ENCODE measurements at places on chromosomes 12 and 14.

- H3K4me1 ChIP-seq, result peaks cover 14% of the 10 kb centered on the region
- H3K27me3 ChIP-seq, result no peaks in the 10 kb centered on the region
These were observed 2.8 kb downstream of the CDK2AP1 start for GRCh38 chr12:123268850-123269249.

DNA sequence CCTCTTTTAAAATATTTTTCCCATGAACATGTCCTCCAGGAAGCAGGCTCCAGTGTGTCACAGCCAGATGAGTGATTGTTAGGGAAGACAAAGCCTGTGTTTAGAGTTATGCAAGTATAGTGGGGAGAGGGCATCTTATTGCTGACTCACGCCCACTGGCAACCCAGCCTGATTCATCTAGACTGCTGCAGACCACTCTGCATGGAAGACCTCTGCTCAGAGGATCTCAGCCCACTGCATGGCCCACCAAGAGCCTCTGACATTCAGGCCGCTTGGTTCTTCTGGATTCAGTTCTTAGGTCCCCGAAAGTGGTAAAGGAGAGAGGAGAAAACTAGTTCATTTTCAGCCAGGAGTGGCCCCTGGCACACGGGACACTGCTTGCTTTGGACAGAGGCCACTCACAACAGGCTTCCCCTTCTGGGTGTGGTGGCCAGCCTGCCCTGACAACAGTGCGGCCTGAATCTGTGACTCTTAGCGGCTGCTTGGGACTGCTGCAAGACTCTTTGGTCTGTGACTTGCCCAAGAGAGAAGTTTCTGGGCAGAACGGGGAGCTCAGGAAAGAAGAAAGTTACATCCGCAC is 266.3 kb downstream of the ZFP36L1 start:
- H3K27ac ChIP-seq, result no peak overlapping the region
- H3K36me3 ChIP-seq, result no peaks in the 10 kb centered on the region
- H3K27me3 ChIP-seq, result no peaks in the 10 kb centered on the region
- no peaks in the 10 kb centered on the region for H3K4me1 ChIP-seq

GRCh38 chr14:91841065-91841464 is 26.3 kb downstream of the TC2N start:
- no peaks in the 10 kb centered on the region for H3K36me3 ChIP-seq
- peaks cover 3% of the 10 kb centered on the region for H3K4me1 ChIP-seq
- H3K27me3 ChIP-seq, result peaks cover 5% of the 10 kb centered on the region
- no peak overlapping the region for H3K4me3 ChIP-seq
- DNase-seq, result no peak
- no peak overlapping the region for H3K27ac ChIP-seq

DNA sequence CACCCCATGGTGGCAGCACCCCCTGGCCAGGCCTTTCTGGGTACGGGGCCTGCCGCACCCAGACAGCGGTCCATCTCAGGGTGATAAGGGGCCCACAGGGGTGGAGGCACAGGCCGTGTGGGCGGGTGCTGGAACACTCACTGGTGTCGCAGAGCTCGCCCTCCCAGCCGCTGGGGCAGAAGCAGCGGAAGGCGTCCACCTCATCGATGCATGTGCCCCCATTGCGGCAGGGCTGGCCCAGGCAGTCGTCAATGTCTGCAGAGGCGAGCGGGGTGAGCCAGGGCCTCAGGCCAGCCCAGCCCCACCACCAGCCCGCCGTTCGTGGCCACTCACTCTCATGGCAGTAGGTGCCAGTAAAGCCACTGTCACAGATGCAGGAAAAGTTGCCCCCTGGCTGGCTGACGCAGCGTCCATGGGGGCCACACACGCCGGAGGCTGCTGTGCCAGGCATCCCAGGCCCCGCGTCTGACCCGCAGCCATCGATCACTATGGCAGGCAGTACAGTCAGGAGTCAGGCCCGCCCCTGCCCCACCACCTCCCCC is 19.9 kb downstream of the JAG2 start:
- H3K36me3 ChIP-seq, result no peaks in the 10 kb centered on the region
- H3K4me1 ChIP-seq, result no peaks in the 10 kb centered on the region
- no peak overlapping the region for H3K27ac ChIP-seq
- H3K4me3 ChIP-seq, result no peak overlapping the region

- H3K4me3 ChIP-seq, result no peak overlapping the region
- H3K27ac ChIP-seq, result no peak overlapping the region
- no peaks in the 10 kb centered on the region for H3K4me1 ChIP-seq
- DNase-seq, result no peak
- no peaks in the 10 kb centered on the region for H3K36me3 ChIP-seq
- peaks cover 29% of the 10 kb centered on the region for H3K27me3 ChIP-seq
These were observed 87.1 kb downstream of the SINHCAF start for GRCh38 chr12:31238764-31239387.

GRCh38 chr14:68928770-68929550 is 50.1 kb downstream of the ACTN1 start:
- DNase-seq, result no peak
- no peak overlapping the region for H3K4me3 ChIP-seq
- peaks cover 10% of the 10 kb centered on the region for H3K4me1 ChIP-seq
- no peaks in the 10 kb centered on the region for H3K36me3 ChIP-seq
- H3K27me3 ChIP-seq, result no peaks in the 10 kb centered on the region
- H3K27ac ChIP-seq, result no peak overlapping the region

- no peak for DNase-seq
- H3K36me3 ChIP-seq, result no peaks in the 10 kb centered on the region
- no peaks in the 10 kb centered on the region for H3K4me1 ChIP-seq
- H3K27me3 ChIP-seq, result no peaks in the 10 kb centered on the region
- no peak overlapping the region for H3K4me3 ChIP-seq
These were observed 146.2 kb upstream of the RFLNA start for GRCh38 chr12:124148481-124149273.

DNA sequence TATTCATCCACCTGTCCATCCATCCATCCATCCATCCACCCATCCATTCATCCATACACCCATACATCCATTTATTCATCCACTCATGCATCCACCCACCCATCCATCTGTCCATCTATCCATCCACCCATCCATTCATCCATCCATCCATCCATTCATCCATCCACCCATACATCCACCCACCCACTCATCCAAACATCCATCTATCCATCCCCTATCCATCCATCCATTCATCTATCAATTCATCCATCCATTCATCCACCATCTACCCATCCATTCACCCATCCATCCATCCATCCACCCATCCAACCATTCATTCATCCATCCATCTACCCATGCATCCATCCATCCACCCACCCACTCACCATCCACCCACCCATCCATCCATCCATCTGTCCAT is 142.6 kb upstream of the SFSWAP start:
- H3K27ac ChIP-seq, result no peak overlapping the region
- peaks cover 11% of the 10 kb centered on the region for H3K27me3 ChIP-seq
- no peak for DNase-seq
- H3K4me1 ChIP-seq, result no peaks in the 10 kb centered on the region
- H3K4me3 ChIP-seq, result no peak overlapping the region

DNA sequence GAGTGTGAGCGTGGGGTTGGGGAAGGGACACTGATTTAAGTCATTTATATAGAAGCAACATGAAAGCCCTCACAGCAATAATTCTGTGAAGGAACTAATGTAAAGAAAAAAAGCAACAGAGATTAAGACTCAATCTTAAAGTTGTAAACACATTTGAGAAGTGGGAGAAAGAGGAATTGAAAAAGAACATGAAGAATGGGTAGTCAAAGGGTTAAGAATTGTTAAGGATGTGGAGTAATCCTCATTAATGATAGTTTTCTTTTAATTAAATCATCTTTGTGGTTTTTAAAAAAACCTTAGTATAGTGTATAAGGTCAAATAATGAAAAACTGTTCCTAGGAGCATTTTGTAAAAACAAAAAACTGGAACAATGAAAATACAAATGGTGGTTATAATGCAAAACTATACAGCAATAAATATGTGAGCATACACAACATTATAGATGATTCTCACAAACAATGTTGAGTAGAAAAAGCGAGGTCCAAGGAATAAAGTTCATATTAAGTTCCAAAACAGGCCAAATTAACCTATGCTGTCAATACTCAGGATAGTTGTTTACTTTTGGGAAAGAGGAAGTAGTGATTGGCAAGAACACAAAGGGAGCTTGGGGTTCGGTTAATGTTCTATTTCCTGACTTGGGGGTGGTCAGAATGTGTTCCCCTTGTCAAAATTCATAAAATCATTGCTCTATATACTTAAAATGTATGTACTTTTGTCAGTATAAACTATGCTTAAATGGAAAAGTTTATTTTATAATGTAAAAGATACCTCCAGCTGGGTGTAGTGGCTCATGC is 120.4 kb upstream of the ATF7IP start:
- H3K36me3 ChIP-seq, result no peaks in the 10 kb centered on the region
- H3K4me3 ChIP-seq, result no peak overlapping the region
- no peak overlapping the region for H3K27ac ChIP-seq
- no peaks in the 10 kb centered on the region for H3K27me3 ChIP-seq
- H3K4me1 ChIP-seq, result peaks cover 5% of the 10 kb centered on the region

- no peak overlapping the region for H3K4me3 ChIP-seq
- no peak for DNase-seq
- no peaks in the 10 kb centered on the region for H3K27me3 ChIP-seq
- H3K27ac ChIP-seq, result no peak overlapping the region
These were observed 102.8 kb downstream of the TGFB3 start for GRCh38 chr14:75879031-75879430.

DNA sequence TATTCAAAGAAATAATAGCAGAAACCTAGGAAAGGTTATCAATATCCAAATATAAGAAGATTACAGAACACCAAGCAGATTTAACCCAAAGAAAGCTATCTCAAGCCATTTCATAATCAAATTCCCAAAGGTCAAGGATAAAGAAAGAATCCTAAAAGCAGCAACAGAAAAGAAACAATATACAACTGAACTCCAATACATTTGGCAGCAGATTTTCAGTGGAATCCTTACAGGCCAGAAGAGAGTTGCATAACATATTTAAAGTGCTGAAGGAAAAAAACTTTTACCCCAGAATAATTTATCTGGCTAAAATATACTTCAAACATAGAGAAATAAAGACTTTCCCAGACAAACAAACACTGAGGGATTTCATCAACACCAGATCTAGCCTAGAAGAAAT is 54.3 kb downstream of the DENND5B start:
- no peak for DNase-seq
- peaks cover 4% of the 10 kb centered on the region for H3K4me1 ChIP-seq
- H3K27ac ChIP-seq, result no peak overlapping the region
- no peak overlapping the region for H3K4me3 ChIP-seq

DNA sequence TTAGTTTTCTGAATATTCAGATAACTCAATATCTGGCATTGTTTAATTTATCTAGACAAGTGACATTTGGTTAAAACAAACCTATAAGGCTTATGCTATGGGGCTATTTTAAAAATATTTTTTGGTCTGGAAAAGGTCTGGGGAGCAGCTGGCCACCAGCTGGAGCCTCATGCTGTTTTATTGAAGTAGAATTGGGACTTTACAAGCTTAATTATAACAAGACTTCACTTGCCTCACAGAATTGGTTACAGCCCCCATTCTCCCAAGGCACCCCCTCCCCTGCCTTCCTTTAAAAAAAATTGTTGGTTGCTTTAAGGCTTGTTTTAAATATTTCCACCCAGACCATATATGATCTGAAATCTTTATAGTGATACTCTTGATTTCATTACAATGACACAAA is 453.9 kb downstream of the ADAMTS20 start:
- no peaks in the 10 kb centered on the region for H3K36me3 ChIP-seq
- no peak for DNase-seq

DNA sequence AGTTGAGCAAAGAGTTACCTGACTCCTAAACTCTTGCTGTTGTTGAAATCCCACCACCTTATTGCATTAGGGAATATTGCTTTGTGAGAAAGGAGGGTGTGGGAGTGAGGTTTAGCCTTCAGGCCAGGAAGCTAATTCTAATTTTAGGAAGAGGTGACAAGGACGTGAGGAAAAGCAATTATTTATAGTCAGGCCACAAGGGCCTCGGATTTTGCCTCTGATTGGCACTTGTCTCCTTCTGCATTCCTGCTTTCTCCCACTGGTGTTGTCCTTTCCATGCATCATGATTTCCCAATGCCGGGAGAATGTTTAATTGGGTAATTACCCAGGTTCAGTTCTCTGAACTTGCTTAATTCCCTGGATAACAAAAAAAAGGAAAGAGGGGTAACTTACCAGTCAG is 37.9 kb upstream of the SLC38A2 start:
- H3K27ac ChIP-seq, result 0 out of 2 replicates have a peak overlapping the region, but pooled peaks have one; percentile 2
- H3K27me3 ChIP-seq, result no peaks in the 10 kb centered on the region
- H3K4me3 ChIP-seq, result no peak overlapping the region
- no peaks in the 10 kb centered on the region for H3K36me3 ChIP-seq

- H3K27me3 ChIP-seq, result peaks cover 22% of the 10 kb centered on the region
- DNase-seq, result no peak
- no peak overlapping the region for H3K27ac ChIP-seq
These were observed 13.6 kb upstream of the LEMD3 start for GRCh38 chr12:65155784-65156183.

DNA sequence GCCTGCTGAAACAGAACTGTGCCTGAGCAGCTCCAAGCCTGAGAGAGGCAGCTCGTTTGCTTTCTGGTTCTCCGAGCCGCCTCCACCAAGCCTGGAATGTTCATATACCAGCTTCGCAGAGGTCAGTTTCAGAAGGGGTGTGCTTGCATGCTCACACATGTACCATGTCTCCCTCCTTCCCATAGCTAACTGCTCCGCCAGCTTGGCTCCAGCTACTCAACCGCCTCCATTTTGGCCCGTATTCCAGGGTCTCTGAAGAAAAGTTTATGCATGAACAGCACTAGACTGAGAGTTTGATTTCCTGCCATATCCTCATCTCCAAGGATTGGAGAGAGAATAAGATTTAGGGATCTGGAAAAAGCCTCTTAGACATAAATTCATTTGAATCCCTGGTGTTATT is 103.7 kb downstream of the SMOC1 start:
- no peaks in the 10 kb centered on the region for H3K36me3 ChIP-seq
- no peak overlapping the region for H3K27ac ChIP-seq

DNA sequence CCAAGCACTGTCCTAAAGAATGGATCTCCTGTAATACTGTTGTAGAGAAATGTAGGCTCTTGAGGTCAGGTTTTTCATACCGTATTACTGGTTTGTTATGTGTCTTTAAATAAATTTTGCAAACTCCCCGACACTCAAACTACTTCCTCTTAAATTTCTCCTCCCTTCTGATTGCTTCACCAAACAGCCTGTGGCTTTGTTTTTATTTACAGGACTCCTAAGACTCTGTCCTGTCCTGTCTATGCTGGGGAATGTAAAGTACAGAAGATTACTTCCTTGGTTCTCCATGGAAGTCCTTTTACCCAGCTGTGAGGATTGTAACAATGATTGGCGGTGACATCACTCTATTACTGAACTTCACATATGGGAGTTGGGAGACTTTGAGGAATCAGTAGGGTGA is 873.5 kb downstream of the DIO2 start:
- no peaks in the 10 kb centered on the region for H3K36me3 ChIP-seq
- no peak overlapping the region for H3K4me3 ChIP-seq
- H3K27me3 ChIP-seq, result no peaks in the 10 kb centered on the region
- no peak for DNase-seq

DNA sequence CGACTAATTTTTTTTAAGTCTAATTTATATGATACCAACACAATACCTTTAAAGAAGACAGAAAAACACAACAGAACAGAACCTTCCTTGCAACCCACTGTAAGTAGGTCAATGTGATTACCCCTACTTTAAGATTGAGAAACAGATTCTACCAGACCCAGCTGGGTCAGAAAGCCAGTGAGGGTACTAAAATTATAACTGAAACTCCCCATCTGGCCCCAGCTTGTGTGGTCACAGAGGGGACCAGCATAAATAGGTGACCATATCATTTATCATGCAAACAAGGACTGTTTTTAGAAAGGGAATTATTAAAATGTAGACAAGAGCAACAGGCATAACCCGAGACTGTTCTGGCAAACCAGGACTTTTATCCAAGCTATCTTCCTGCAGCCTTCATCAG is 30.1 kb upstream of the FRMD6 start:
- DNase-seq, result no peak
- no peak overlapping the region for H3K4me3 ChIP-seq
- H3K36me3 ChIP-seq, result no peaks in the 10 kb centered on the region
- H3K27ac ChIP-seq, result no peak overlapping the region
- H3K4me1 ChIP-seq, result peaks cover 10% of the 10 kb centered on the region

Measured in Panc1 (cell line).